ENCODE measurements at places on chromosomes 6 and 20.

- DNase-seq, result no peak
These were observed 188.2 kb downstream of the ADGRG6 start for GRCh38 chr6:142489722-142490610.

GRCh38 chr6:41561416-41561815 lies 15.2 kb downstream of the FOXP4 start:
- DNase-seq, result no peak

DNA sequence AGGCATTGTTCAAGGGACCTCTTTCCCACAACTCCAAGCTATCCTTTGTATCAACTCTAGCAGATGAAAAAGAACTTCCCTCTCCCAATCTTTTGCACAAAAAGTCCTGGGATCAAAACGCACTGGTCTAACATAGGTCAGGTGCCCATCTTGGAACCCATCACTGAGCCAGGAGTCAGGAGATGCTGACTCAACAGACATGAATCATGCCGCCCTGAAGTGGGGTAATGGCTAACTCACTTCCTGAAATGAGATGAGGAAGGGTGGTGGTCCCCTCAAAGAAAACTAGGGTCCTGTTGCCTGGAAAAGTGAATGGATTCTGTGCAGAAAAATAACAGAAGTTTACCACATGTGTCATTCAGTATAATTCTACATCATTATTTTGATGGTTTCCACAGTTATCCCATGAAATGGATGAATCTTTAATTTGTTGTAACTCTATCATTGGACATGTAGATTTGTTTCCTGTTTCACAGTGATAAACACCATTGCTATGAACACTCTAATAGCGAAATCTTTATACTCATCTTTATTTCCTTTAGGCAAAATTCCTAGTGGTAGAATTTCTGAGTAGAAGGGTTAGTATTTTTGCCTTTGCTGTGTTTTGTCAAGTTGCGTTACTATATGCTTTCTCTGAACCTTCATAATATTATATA lies 151.3 kb downstream of the SLC16A10 start:
- DNase-seq, result no peak

DNA sequence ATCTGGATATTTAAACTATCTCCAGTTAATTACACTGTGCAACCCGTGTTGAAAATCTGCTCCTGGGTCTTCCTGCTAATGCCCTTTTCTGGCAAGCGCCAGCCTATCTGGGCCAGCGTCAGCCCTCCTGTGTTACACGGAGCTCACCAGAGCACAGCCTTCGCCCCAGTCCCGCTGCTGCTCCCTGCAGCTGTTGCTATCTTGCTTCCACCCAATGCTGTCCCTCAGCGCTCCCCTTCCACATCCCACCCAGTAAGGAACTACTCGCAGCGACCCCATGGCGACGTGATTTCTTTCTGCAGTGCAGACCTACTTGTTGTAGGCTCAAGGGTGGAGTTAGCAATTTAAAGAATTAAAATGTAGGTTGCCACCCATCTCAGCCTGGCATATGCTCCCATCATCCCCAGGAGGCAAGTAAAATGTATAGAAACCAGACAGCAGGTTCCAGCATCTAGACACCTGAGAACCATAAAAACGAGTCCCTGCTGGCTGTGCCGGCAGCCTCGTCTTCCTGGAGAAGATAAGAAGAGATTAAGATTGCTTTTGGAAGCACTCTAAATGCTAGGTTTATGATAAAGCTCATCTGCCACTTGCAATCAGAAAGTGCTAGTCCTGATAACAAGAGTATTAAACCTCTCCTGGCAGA lies 254.3 kb upstream of the FOXQ1 start:
- no peak for DNase-seq

DNA sequence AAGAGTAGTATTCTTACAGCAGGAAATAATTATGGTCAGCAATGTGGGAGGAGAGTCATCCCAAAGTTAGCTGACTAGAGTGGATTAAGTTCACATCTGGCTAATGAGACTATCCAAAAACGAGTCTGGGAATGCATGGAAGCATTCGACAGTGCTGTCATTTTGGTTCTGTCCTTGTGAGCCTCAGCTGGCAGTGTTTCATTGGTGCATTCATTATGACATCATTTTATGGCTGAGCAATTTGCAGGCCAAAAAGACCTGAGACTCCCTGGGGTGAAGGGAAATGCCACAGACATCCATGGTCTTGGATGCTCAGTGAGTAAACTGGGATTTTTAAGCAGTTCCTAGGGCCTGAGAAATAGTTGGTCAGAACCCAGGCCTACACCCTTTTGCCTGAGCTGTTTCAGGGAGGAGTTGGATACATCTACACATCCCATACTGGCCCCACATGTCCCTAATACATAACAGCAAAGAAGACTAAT lies 196.4 kb upstream of the CCN2 start:
- no peak for DNase-seq

GRCh38 chr6:142810952-142811514 lies 133.9 kb downstream of the HIVEP2 start:
- no peak for DNase-seq

- DNase-seq, result no peak
These were observed 4.8 kb downstream of the SLC32A1 start for GRCh38 chr20:38728911-38729642.

DNA sequence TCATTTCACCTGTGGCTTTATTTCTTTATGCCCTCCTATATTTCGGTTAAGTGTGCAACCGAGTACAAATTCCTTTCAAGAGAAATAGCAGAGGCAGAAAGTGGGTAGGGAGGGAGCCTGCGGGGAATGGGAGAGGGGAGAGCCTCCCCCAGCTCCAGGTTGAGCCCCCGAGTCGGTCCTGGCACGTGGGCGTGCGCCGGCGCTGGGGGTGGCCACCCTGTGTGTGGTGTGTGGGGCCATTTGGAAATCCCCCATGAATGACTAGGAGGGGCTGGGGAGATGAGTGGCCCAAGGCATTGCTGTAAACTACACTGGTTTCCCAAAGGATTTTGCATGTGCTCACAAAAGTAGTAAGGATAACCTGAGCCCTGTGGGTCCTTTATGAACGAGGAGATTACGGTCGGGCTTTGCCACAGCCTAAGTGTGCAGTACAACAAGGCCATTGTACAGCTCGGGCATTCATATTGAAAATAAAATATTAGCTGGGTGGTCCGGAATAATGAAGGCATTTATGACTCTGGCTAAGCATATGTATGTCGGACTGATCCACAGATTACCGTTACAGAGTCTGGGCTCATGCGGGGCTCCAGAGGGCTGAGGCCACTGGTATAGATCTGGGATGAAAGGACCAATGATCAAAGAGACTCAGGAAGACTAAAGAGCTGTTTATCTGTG lies 84.5 kb upstream of the RALGAPA2 start:
- DNase-seq, result no peak

DNA sequence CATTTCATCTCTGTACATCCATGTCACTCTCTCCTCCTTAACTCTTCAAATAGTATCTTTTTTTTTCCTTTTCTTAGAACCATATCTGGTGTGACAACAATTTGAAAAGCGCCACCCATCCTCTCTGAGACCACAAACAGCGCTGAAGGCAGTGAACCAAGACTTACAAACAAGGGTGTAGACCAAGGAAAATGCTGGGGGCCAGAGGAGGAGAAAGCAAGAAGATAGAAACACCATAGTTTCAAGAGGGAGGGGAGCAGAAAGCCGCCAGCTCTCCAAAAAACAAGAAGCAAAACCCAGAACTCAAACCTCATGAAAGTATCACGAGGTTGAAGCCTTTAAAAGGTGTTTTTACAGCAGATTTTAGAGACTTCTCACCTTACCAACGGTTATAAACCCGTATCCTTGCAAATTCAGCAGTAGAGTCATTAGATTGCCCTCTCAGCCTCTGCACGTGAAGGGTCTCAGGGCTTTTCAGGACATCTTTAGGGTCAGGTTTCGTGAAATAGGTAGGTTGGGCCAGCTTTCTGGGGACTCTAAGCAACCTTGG lies 13.3 kb upstream of the RIPOR2 start:
- no peak for DNase-seq

DNA sequence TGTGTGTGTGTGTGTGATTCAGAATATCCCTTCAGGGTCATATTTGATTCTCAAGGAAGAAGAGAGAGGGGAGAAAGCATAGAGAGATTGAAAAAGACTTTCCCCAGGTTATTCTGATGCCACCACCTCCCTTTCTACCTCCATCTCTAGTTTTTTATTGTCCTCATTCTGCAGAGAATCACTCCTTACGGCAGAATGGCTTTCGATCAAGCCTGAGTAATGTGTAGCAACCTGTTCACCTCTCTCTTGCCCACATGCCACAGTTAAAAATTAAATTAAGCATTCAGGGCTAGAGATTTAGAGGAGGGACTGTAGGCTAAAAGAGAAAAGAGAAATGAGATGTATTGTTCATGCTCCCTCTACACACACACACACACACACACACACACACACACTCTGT lies 18.1 kb downstream of the KLHL32 start:
- DNase-seq, result no peak

DNA sequence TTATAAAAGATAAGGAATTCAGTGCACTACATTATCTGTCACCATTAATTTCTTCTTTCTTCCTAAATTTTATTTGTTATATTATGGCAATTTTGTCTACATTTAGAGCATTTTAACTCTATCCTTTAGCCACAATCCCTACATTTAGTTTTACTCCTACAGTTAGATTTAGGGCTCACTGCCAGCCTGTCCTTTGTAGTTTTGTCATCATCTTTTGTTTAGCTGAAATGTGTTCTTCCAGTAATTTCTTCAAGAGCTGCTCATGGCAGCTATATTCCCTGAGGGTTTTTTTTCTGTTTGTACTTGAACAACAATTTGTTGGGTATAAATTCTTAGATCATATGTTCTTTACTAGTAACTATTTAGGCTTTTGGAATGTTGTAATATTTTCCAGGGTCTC lies 72.7 kb upstream of the B3GAT2 start:
- DNase-seq, result no peak

- DNase-seq, result peak; percentile 66
These were observed 215.0 kb downstream of the SYNDIG1 start for GRCh38 chr20:24684421-24684871.

DNA sequence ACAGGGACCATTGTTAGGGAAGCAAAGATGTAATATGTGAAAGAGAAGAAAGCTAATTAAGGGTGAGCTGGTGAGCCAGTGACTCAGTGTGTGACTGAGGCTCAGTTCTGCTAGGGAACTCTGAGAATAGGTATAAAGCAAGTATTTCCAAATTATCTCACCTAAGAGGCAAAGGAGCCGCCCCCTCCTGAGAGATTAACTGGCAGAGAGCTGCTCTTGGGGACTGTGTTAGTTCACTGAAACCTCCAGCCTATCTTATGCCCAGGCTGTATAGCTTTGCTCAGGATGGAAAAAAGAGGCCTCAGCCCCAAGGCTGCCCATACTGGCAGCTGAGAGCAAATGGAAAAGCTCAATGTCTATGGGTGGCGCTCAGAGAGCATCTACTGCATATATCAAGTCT lies 152.0 kb downstream of the PAK5 start:
- no peak for DNase-seq

GRCh38 chr6:39177130-39177529 lies 52.1 kb downstream of the KCNK5 start:
- no peak for DNase-seq

GRCh38 chr6:125869427-125869826 lies 78.7 kb downstream of the NCOA7 start:
- no peak for DNase-seq

GRCh38 chr20:35277531-35278395 lies at the start of gene MMP24OS:
Gene MMP24OS, minus strand, starts transcription at chr20:35278122. Its CDS starts 193 bp downstream, at chr20:35277929.
- peak; percentile 84 for DNase-seq

GRCh38 chr6:32074996-32075532 lies 34.1 kb downstream of the TNXB start:
- no peak for DNase-seq

GRCh38 chr6:108363113-108363512 lies 68.3 kb downstream of the AFG1L start:
- DNase-seq, result no peak

DNA sequence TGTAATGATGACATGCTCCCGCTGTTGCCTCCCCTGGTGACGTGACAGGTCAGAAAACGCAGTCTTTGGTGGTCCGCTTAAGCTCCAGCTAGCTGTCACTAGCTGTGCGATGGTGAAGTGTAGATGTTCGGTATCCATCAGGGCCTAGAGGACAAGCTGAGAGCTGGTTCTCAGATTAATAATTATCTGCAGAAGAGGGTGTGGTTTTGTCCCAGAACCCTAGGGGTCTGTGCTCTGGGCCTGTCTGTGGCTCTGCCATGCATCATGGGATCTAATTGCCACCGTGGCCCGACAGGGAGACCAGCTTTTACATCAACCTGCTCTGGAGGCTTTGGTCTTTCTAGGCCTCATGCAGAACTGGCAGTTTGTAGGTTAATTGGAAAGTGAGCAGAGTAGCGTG lies 34.1 kb downstream of the ERMARD start:
- DNase-seq, result no peak

- DNase-seq, result no peak
These were observed 181.3 kb upstream of the HS3ST5 start for GRCh38 chr6:114524081-114524480.

DNA sequence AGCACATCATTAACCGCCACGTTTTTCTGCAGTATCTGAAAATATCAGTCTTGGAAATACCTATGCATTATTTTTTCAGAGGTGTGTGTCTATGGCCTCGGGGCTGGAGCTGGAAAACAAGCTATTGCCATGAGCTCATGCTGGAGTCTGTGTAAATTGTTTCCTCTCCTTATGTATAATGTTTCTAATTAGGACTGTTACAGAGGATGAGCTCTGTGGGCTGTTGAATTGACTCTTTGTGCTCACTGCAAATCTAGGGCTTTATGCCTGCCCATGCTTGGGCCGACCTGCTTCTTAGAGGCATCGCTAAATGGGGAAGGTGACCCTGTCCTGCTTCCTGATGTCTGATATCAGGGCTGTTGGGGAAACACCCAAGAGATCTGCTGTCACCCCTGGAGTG lies 80.8 kb upstream of the SLC22A16 start:
- no peak for DNase-seq

DNA sequence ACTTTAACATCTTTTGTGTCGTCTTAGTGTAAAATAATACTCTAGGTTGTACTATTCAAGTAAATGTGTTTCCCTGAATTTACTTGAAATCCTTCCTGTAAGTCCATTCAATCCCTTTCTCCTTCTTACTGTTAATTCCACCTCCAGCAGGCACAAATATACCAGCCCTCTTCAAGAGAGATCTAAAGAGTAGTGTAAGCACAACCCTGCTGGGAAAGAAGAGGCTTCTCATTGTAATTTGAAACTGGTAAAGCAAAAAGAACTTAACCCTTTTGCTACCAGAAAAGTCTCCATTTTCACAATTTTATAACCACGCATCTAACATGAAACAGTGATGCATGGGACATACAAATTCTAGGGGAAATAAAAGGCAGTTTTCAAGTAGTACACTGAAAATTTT lies at the start of gene BMP5:
Gene BMP5, minus strand, starts transcription at position 191 of the 400 bp plus-strand sequence. CDS start 725 bp downstream, outside the sequence.
- DNase-seq, result no peak

DNA sequence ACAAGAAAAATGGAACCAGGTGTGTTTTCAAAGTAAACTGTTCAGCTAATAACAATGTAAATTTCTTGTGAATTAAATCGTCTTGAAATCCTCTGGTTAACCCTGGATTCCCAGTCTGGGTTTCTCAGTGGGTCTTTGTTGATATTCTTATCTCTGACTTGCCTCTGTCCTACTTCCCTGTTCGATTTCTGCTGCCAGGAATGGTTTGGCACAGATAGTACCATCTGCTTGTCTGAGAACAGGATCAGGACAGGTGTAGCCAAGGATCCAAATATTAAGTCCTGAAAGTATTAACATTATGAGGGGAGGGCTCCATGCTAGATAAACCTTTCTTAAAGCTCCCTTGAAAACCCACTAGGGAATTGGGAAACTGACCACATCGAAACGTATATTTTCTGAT lies 30.1 kb downstream of the ARFGEF2 start:
- DNase-seq, result no peak
